PC-9 (cell line): ENCODE measurements at places on chromosomes 11 and 22. TPM values are rescaled to one million over a fixed set of nuclear protein-coding genes. Genes with fewer than 3 reads are reported as not detected.

Gene TMEM132A
- total RNA-seq = 54.4 and 90.3 TPM in 2 replicates

Gene FAM227A
- 8.8 and 9.8 TPM in 2 replicates for total RNA-seq

Gene DGAT2
- 6.5 and 7.1 TPM in 2 replicates for total RNA-seq

Gene SGSM1
- 0.08 and 0.48 TPM in 2 replicates for total RNA-seq

Gene APOC3
- not detected in 2 replicates for total RNA-seq

Gene VSIG2
- total RNA-seq = 12.4 and 13.6 TPM in 2 replicates

Gene KCNQ1OT1
- 3.4 and 4.3 TPM in 2 replicates for total RNA-seq

GRCh38 chr11:1224111-1224490 is 1.2 kb downstream of the MUC5B start:
- peaks cover 32% of the 10 kb centered on the region for H3K4me1 ChIP-seq
- no peak for DNase-seq
- H3K36me3 ChIP-seq = no peaks in the 10 kb centered on the region
- no peaks in the 10 kb centered on the region for H3K27me3 ChIP-seq
- H3K4me3 ChIP-seq = peak overlapping the region; percentile 54
- H3K27ac ChIP-seq = no peak overlapping the region

DNA sequence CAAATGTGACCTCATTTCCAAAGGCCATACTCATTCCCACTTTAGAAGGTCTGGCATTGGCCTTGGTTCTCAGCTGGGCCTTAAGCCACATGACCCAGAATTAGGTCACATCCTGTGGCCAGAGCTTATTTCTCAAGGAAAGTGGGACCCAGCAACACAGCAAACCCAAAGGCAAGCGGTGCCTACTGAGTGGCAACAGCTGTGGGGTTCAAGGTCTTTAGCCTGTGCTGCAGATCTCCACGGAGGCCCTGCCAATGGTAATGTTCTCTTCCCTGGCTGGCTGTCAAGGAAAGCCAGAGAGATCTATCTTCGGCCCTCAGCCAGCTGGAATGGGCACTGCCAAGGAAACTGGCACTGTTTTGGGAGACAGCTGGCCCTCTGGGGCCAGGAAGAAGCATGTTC is 41.5 kb upstream of the TP53I11 start:
- no peak overlapping the region for H3K4me3 ChIP-seq
- H3K4me1 ChIP-seq = no peaks in the 10 kb centered on the region
- no peaks in the 10 kb centered on the region for H3K36me3 ChIP-seq
- H3K27me3 ChIP-seq = peaks cover 47% of the 10 kb centered on the region
- H3K27ac ChIP-seq = no peak overlapping the region
- no peak for DNase-seq

DNA sequence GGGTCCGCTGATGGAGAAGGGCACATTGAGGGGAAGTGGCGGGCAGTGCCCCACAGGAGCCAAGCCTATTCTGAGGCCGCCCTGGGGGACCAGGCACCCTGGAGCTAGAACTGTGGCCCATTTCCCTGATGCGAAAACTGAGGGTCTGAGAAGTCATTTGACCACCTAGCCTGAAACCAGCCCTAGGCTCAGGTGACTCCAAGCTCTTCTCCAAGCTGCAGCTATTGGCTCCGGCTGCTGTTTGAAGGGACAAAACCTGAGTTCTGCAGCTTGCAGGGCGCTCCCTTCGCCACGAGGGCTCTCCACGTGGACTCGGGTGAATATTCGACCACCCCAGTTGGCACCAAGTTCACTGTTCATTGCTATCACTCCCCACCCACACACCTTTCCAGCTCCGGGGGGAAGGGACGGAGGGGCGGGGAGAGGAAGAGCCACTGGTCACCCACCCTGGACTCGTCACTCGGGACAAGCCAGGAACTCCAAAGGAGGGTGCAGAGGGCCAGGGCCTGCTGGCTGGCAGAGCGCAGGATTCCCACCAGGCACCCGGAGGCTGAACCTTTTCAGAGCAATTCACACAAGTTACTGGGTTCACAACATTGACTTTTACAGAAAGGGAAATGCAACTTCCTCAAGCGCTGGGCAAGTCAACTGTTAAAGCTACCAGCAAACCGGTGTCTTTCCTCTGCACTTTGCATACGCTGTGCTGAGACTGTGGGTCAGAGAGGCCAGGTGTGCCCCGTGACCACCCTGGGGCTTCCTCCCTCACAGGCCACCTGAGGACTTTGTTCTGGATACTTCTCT is 1.1 kb upstream of the RAC2 start:
- H3K36me3 ChIP-seq = no peaks in the 10 kb centered on the region
- no peaks in the 10 kb centered on the region for H3K27me3 ChIP-seq
- peaks cover 17% of the 10 kb centered on the region for H3K4me1 ChIP-seq
- no peak overlapping the region for H3K27ac ChIP-seq
- DNase-seq = no peak

GRCh38 chr11:74684661-74685060 is 46.6 kb downstream of the CHRDL2 start:
- DNase-seq = no peak
- H3K36me3 ChIP-seq = no peaks in the 10 kb centered on the region
- H3K4me1 ChIP-seq = 0 out of 2 replicates have a peak, but pooled peaks cover 7% of the 10 kb centered on the region
- no peak overlapping the region for H3K27ac ChIP-seq
- H3K4me3 ChIP-seq = no peak overlapping the region

DNA sequence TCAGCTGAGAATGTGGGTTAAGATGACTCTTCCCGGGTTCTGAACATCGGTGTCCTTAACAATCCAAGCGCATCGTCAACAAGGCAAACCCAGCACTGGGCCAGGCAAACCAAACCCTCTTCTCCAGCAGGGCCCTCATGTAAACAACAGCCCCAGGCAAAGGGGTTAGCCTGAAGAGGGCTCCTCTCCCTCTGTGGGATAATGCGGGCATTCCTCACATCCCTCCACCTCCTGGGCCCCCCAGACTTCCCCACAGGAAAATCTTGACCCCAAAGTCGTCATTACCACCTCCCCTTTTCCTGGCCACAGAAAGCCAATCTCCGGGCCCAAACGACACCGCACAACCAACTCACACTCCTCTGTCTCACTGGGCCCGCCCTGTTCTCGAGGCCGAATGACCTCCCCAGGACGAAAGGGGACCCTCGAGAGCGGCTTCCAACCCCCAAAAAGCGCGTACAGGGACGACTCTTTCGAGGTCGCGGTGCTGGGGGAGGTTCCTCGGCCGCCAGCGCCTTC is 566 bp downstream of the DDB1 start:
- peaks cover 11% of the 10 kb centered on the region for H3K36me3 ChIP-seq
- H3K4me1 ChIP-seq = peaks cover 35% of the 10 kb centered on the region
- H3K27ac ChIP-seq = peak overlapping the region; percentile 64
- no peak for DNase-seq
- H3K27me3 ChIP-seq = no peaks in the 10 kb centered on the region

DNA sequence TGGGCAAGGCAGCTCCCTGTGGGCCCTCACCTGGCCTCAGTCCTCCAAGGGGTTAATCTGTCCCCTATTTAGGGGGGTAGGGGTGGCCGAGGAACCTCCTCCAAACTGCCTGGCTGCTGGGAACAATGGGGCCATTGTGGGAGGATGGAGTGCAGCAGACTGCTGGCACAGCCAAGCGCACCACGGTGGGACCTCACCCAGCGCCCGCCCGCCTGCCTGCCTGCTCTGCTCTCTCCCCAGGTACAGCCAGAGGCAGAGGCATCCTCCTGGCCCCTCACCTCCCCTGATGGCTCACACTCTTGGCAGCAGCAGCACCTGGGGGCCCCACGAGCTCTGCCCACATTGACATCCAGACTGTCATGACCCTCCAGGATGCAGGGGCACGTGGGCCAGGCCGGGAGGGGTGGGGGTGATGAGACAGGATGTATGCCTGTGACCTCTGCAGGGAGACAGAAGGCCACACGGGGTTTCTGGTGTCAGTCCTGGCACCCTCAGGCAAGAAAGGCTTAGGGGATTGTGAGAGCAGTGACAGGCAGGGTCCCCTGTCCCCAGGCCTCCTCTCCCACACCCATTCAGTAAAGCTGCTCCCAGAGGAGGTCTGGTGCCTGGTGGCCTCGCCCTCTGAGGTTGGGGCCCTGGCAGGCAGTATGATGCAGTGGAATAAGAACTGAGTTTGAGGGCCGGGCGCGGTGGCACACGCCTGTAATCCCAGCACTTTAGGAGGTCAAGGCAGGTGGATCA is 11.4 kb downstream of the BCL9L start:
- peak overlapping the region; percentile 96 for H3K27ac ChIP-seq
- H3K27me3 ChIP-seq = no peaks in the 10 kb centered on the region
- peaks cover 87% of the 10 kb centered on the region for H3K4me1 ChIP-seq
- H3K36me3 ChIP-seq = no peaks in the 10 kb centered on the region
- peak; percentile 75 for DNase-seq

- no peak overlapping the region for H3K27ac ChIP-seq
- peaks cover 22% of the 10 kb centered on the region for H3K4me1 ChIP-seq
- no peak for DNase-seq
- H3K27me3 ChIP-seq = no peaks in the 10 kb centered on the region
- H3K36me3 ChIP-seq = no peaks in the 10 kb centered on the region
Observed at GRCh38 chr22:50325444-50326224, 1.2 kb downstream of the DENND6B start.

GRCh38 chr11:13928566-13929251 is 33.8 kb upstream of the SPON1 start:
- H3K27ac ChIP-seq = no peak overlapping the region
- H3K36me3 ChIP-seq = no peaks in the 10 kb centered on the region
- no peaks in the 10 kb centered on the region for H3K27me3 ChIP-seq
- DNase-seq = no peak
- H3K4me1 ChIP-seq = peaks cover 38% of the 10 kb centered on the region

DNA sequence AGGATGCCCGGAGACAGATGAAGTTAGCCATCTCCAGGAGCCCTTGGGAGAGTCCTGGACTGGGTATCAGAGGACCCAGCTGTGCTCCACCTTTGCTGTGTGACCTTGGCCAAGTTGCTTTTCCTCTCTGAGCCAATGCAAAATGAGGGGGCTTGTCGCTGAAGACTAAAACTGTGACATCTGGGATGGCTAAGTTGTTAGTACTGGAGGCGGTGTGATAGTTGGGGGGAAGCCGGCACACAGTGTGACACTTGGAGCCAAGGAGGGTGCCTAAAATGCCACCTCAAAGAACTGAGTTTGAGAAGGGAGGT is 481 bp downstream of the INPP5J start:
- no peaks in the 10 kb centered on the region for H3K36me3 ChIP-seq
- H3K4me1 ChIP-seq = peaks cover 6% of the 10 kb centered on the region; the same call in 1 of the 2 replicates
- no peak overlapping the region for H3K27ac ChIP-seq
- H3K4me3 ChIP-seq = peak overlapping the region; percentile 57
- peaks cover 16% of the 10 kb centered on the region; the same call in 1 of the 2 replicates for H3K27me3 ChIP-seq
- no peak for DNase-seq

DNA sequence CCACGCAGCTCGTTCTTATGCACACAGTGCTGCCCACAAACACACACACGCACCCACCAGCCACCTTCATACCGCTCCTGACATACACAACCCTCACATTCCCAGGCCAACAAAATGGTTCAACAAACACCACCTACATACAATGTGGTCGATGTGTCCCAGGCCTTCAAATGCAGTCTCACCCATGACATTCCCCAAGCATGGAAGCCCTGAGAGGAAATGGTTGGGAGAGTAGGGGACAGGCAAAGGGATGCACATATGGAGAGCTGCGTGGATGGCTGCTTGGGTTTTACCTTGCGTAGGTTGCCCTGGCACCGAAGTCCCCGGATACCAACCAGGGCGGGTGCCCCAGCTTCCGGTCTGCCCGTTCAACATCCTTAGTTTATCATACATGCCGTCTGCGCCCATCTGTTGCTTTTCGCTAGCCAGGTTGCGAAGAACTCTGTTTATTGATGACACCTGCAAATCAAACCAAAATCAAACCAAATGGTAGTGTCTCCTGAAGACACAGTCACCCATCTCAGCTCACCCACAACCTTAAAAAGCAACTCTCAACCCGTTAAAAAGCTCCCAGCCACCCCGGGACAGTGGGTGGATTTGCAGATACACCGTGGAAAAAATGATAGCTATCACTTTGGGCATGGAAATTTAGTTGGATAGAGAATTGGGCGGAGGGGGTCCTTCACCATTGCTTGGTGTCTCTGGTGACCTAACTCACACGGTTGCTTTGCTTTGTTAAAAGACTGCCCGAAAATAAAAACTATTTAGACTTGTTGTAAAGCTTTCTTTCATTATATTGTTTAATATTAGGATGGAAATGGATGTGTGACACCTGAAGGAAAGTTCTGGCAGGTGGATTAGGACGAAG is 10.5 kb downstream of the PAX6 start:
- DNase-seq = no peak
- H3K4me1 ChIP-seq = no peaks in the 10 kb centered on the region
- no peak overlapping the region for H3K4me3 ChIP-seq

- no peak overlapping the region for H3K4me3 ChIP-seq
- H3K36me3 ChIP-seq = no peaks in the 10 kb centered on the region
- no peak overlapping the region for H3K27ac ChIP-seq
- no peaks in the 10 kb centered on the region for H3K27me3 ChIP-seq
- DNase-seq = no peak
Observed at GRCh38 chr22:20272174-20272573, 4.1 kb upstream of the RTN4R start.

DNA sequence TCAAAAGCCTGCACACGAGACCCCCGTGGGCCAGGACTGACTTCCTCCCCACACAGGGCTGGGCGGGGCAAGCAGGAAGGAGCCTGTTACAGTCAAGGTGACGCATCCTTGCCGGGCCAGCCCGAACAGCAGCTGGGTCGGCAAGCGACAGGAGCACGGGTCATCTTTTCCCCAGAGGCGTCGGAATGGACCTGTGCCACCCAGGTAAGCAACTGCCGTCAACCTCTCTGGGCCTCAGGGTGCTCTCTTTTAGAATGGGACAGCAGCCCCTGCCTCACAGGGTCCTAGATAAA is at the start of gene CYTH4:
Gene CYTH4, plus strand, starts transcription at position 124 of the 293 bp plus-strand sequence. Its CDS starts 62 bp downstream, at position 186.
- peaks cover 28% of the 10 kb centered on the region for H3K27me3 ChIP-seq
- peak; percentile 49 for DNase-seq

DNA sequence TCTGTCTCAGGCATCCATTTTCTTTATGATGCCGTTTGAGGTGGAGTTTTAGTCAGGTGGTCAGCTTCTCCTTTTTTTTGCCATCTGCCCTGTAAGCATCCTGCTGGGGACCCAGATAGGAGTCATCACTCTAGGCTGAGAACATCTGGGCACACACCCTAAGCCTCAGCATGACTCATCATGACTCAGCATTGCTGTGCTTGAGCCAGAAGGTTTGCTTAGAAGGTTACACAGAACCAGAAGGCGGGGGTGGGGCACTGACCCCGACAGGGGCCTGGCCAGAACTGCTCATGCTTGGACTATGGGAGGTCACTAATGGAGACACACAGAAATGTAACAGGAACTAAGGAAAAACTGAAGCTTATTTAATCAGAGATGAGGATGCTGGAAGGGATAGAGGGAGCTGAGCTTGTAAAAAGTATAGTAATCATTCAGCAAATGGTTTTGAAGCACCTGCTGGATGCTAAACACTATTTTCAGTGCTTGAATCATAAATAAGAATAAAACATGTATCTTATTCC is 10.9 kb upstream of the HBE1 start:
- peaks cover 7% of the 10 kb centered on the region for H3K4me1 ChIP-seq
- H3K27ac ChIP-seq = peak overlapping the region; percentile 56
- no peaks in the 10 kb centered on the region for H3K27me3 ChIP-seq
- H3K36me3 ChIP-seq = no peaks in the 10 kb centered on the region

GRCh38 chr11:34650528-34650927 is 29.6 kb downstream of the EHF start:
- H3K4me1 ChIP-seq = peaks cover 72% of the 10 kb centered on the region
- peak overlapping the region; percentile 32 for H3K27ac ChIP-seq
- no peak for DNase-seq
- H3K36me3 ChIP-seq = peaks cover 72% of the 10 kb centered on the region
- H3K27me3 ChIP-seq = no peaks in the 10 kb centered on the region
- no peak overlapping the region for H3K4me3 ChIP-seq

GRCh38 chr11:130815097-130815802 is 101.0 kb downstream of the SNX19 start:
- no peak overlapping the region for H3K27ac ChIP-seq
- no peaks in the 10 kb centered on the region for H3K36me3 ChIP-seq
- DNase-seq = no peak
- no peaks in the 10 kb centered on the region for H3K27me3 ChIP-seq
- no peaks in the 10 kb centered on the region for H3K4me1 ChIP-seq

GRCh38 chr11:115941481-115941993 is 437.3 kb upstream of the CADM1 start:
- no peak overlapping the region for H3K4me3 ChIP-seq
- no peak for DNase-seq
- no peaks in the 10 kb centered on the region for H3K4me1 ChIP-seq
- H3K36me3 ChIP-seq = no peaks in the 10 kb centered on the region
